ENCODE measurements at places on chromosomes 1 and 21.

GRCh38 chr21:31735511-31735992 is 3.6 kb upstream of the SCAF4 start:
- no peak for DNase-seq

DNA sequence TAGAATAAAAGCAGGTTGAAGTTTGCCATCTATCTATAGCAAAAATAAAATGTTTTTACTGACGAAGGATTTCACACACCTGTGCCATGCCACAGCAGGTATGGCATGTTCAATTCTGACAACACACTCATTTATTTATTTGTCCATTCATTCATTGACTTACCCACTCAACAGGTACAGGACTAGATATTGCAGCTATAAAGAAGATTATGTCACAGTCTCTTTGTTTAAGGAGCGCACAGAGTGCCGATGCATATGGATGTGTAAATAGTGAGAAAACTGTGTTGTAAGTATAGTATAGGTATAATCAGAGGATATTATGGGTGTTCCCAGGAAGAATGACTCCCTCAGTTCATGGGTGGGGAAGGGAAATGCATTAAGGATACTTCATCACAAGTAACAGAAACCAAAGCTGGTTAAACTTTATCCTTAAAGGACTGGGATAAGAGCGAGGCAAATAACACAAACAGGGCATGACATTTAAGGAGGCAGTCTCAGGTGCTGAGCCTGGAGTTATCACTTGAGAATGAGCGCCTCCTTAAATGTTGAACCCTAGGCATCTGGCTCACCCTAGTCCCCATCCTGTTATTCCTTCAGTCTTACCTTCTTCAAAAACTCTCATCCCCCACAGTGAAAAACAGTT is 7.9 kb upstream of the ZRANB2 start:
- DNase-seq, result no peak

DNA sequence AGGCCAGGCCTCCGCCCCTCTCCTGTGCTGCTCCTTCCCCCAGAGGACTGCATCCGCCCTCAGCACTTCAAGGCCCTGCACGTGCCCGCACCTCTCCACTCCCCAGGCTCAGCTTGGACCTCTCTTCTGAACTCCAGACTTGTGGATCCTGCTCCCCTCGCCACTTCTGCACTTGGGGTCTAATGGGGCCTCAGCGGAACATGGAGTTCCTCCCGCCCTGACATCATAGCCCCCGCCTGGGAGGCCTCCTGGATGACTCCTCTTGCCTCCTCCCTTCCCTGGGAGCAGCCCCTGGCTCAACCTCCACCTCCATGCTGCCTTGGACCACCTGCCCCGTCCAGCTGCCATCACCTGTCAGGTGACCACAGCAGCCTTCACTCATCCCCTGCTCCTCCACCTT is 10.1 kb downstream of the OXCT2 start:
- DNase-seq, result no peak

DNA sequence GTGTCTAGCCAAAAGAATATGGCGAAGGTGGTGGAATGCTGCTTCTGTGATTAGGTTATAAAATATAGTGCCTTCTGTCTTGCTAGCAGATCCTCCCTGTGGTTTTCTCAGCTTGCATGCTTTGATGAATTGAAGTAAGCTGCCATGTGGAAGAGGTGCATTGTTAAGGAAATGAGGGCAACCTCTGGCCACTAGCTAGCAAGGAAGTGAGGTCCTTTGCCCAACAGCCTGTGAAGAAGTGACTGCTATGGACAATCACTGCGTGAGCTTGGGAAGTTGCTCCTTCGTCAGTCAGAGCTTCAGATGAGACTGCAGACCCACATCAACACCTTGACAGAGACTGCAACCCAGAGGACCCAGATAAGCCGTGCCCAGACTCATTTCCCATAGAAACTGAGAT is 109.4 kb downstream of the GIPC2 start:
- no peak for DNase-seq

DNA sequence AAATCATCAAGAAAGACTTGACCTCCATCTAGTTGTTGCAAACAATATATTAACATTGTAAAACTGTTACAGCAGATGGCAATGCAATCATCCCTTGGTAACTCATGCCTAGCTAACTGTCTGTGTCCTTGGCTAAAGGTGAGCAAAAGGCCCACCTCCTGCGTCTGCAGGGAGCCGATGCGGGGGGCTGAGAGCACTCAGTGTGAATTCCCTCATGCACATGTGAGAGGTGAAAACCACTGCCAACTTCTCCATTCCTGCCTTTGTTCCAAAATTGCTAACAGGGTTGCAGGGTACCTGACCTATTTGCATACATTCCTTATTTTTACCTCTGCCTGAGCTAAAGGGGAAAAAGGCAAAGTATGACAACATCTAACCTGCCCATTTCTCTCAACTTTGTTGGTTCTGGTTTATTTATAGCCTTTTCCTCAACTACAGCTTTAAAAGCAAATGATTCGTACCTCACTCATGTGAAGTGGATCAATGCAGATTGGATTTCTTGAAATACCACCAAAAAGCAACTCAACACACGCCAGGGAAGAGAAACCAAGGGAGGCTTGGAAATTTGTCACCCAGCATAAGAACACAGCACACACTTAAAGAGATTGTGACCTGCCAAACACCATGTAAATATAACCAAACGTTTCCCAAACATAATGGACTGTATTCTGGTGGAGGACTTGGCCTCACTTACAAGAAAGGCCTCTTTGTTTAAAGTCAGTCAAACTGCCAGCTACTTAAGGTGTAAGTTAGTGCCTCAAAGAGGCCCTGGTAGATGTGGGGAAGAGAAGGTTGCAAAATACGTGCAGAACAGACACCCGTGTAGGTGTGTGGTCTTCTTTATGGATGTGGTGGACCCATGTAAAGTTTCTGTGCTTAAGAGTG is 651.0 kb downstream of the SMYD3 start:
- no peak for DNase-seq

GRCh38 chr1:119742202-119742601 is 26.5 kb downstream of the HMGCS2 start:
- DNase-seq, result peak; percentile 8

- DNase-seq, result peak; percentile 71
These were observed 39.7 kb downstream of the AZIN2 start for GRCh38 chr1:33120436-33121231.

- no peak for DNase-seq
These were observed 141.7 kb downstream of the NPHP4 start for GRCh38 chr1:5850503-5850902.

- DNase-seq, result no peak
These were observed 12.9 kb upstream of the THRAP3 start for GRCh38 chr1:36211307-36211706.

Data from RWPE1 (cell line).